ENCODE measurements at places on chromosomes 6 and 20.

DNA sequence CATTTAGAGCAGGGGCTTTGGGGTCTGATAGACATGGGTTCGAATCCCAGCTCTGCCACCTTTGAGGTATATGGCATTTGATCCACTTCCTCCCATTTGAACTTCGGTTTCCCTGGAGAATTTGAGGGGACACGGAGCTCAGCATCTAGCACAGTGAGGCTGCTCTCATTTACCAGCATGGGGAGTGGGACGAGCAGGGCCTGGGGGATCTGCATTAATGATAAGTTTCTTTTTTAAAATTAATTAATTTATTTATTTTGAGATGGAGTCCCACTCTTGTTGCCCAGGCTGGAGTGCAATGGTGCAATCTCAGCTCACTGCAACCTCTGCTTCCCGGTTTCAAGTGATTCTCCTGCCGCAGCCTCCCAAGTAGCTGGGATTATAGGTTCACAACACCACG, 52.6 kb downstream of the VSTM2L start:
- DNase-seq = no peak

- no peak for DNase-seq
Measured at GRCh38 chr20:48202334-48203113, 417.2 kb upstream of the SULF2 start.

DNA sequence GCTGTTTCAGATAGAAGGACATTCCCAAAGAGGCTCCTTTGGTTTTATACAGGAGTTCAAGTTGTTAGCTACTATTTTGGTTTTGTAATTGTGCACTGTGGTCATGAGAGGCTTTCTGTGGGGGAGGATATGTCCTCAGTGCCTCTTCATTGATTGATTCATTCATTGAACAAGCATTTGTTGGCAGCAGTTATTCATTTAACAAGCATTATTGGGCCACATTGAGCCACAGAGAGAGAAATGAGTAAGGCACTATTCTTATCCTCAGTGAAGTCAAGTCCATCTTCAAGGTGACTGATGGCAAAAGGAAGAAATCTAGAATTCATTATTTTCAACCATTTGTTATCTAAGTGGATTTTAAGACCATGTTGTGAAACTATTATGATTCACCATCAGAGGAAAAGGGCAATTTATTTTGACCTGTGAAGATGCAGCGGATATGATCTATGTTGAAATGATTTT, 697.2 kb upstream of the CITED2 start:
- no peak for DNase-seq

GRCh38 chr6:99132026-99132635, 184.4 kb upstream of the FBXL4 start:
- no peak for DNase-seq

GRCh38 chr6:168514216-168514615, 73.2 kb downstream of the SMOC2 start:
- no peak for DNase-seq

DNA sequence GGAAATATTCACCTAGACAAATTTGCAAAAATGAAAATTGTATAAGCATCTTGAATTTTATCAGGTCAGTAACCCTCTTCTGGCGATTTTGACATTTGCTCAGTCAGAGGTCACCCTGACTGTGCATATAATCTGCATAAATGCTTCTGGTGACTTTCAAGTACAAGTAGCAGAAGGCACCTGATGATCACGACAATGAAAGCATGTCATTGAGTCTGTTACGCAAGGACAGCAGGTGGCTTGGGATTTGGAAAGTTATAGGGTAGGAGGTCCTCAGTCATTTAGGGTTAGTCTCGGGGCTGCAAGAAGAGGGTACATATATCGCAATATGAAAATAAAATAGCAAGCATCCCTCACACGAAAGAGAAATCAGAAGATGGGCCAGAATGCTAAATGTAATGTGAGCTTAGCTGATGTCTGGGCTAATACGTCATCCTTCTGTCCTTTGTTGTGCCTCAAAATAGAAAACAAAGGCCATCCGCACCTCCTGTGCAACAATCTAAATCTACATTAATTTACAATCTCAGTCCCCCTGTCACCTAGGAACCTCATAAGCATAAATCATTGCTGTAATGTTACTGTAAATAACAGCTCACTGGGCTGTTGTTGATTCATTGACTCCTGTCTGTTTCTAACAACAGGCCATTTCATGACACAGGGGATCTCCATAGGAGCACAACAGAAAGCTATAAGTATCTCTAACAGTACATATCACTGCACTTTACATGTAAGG, 155.2 kb upstream of the RSPO3 start:
- DNase-seq = no peak

DNA sequence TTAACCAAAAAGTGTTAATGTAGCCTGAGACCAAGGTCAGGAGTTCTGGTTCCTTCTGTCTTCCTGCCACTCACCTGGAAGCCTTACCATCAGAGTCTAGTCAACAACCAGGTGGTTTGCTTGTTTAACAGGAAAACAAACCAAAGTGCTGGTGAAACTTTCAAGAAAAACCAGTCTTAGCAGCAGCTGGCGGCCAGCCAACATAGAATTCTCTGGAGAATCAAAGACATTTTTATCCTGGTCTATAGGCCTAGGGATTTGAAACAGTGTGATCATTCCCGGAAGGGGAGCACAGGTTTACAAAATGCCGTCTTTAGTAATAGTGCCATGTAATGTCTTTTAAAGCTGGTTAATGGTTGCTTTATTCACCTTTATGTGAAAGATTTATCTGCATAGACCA, 146.6 kb upstream of the AKIRIN2 start:
- DNase-seq = no peak

DNA sequence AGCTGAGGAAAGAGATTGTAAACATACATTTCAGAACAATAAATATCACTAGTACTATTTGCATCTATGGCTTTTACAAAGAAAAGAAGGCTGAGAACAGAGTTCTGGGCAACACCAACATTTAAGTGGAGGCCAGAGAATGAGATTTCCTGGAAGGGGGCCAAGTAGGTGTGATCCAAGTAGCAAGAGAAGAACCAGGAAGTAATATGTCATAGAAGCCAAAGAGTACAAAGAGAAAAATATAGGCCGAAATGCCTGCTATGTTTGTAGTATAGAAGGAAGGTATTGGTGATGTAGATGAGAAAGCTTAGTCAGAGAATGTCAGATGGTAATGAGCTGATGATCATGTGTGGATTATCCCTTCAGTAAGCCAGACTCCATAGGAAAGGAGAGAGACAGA, 94.5 kb downstream of the PERP start:
- DNase-seq = peak; percentile 37

- no peak for DNase-seq
Measured at GRCh38 chr6:5203546-5203945, 57.2 kb downstream of the LYRM4 start.

- no peak for DNase-seq
Measured at GRCh38 chr6:5529733-5530132, 268.4 kb downstream of the FARS2 start.

DNA sequence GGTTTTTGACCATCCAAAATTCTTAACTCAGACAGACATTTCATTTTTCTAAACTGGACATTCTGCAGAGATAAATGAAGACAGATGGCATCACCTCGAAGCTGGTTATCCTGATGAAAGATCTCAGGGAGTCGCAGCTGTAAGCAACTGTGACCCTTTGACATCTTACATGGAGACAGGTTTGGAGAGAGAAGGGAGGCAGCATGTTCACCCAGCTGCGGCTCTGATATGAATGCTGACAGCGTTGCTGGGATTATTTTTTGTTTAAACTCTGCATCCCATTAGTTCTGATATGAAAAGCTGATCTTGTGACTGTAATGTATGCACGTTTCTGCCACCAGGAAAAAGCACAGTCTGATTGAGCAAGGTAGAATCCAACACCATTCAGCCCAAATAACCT, 89.4 kb downstream of the C6orf118 start:
- DNase-seq = no peak

DNA sequence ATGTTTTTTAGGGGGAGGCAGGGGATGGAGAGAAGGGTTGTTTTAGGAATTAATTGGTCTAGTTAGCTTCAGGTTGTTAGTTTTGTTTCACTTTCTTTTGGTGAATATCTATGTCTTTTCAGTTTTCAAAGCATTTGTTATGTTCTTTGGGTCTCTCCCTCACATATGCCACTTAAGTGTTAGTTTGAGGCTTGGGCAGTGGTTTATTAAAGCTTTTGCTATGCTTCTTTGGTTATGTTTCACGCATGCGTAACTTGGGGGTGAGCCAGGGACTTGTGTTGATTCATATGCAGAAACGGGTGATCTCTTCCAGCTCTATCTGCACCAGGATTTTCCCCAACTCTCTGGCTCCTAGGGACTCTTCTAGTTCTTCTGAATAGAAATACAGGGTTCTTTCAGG, 11.4 kb upstream of the MMS22L start:
- DNase-seq = no peak

- DNase-seq = no peak
Measured at GRCh38 chr6:105649192-105649591, 246.3 kb upstream of the PREP start.

DNA sequence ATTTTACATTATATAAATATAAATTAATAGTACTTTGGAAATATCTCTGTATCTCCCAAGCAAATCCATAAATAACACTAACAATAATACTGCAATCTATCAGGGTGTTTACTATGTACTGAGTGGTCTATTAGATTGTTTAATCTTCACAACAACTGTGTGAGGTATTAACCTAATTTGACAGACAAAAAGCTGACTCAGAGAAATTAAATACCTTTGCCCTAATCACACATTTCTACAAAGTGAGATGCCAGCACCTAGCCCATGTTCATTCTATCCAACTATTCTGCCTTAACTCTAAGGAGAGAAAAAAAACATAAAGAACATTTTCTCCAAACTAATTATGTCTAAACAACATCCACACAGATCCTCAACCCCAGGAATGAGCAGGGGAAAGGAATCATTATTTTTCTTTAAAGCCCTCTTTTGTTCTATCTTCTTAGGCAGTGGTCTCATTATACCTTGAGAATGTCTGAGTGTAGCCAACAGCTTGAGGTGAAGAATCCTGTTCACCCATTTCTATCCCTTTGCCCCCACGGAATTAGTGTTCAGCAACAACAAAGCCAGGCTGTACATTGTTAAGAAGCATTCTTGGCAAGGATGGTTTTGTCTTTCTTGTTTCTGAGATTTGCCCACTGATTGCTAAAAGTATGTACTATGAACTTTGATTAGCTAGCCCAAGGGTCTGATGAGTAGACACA, 42.7 kb downstream of the PRL start:
- no peak for DNase-seq

GRCh38 chr6:132592855-132593254, 3.3 kb upstream of the TAAR5 start:
- DNase-seq = no peak

DNA sequence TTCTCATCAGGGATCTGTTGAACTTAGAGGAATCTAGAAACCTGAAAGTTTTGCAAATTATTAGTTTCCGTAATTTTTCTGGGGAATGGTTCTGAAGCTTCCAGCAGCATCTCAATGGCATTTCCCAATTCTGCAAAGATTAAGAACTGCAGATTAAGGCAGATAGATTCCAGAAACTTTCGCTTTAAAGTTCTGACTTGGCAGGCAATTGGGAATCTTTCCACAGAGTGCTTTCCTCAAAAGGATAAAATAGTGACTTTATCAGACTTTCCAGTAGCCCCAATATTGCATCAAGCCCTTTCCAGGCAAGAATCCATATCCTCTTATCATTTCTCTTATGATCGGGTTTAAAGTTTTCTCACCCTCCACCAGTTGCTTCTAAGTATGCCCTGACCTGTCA, 261.1 kb downstream of the FNDC1 start:
- DNase-seq = no peak

DNA sequence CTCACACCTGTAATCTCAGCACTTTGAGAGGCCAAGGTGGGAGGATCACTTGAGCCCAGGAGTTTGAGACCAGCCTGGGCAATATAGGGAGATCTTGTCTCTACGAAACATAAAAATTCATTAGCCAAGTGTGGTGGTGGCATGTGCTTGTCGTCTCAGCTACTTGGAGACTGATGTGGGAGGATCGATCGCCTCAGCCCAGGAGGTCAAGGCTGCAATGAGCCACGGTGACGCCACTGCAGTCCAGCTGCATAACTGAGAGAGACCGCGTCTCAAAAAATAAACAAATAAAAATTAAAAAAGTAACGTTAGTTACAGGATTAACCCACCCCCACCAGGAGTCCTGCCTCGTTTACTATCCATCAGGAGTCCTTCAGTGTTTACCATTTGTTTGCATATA, 345.1 kb downstream of the BTBD3 start:
- DNase-seq = no peak

DNA sequence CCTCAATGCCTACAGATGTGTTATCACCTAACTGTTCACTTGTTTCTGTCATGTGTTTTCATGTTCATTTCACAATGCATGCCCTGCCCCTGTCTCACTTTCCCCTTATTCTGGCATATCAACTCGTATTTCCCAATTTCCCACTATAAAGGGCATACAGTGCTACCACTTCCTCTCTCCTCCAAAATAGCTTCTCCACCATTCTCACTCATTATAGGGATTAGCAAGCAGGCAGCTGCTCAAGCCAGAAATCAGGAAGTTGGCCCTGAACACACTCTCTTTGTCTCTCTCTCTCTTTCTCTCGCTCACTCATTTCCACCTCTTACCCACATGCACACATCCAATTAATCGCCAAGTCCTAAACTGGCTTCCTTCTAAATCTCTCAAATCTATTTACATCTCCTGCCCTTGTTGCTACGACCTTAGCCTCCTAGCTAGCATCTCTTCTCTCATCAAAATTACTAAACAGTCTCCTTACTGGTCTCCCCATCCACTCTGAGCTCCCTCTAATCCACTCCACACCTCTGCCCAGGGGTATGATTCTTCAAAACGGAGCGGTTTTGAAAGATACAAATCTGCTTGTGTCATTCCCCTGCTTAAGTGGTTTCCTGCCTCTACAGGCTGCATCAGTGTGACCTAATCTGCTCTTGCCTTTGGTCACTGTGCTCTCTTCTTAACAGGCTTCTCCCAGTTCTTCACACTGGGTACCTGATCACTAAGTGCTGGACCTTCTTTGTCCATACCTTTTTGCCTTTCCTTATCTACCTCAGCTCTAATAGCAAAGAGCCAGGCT, 196.2 kb downstream of the BTBD9 start:
- DNase-seq = peak; percentile 18

GRCh38 chr20:39269493-39270217, 307.5 kb downstream of the DHX35 start:
- DNase-seq = no peak

GRCh38 chr6:25558155-25558817, 93.7 kb upstream of the SCGN start:
- no peak for DNase-seq

DNA sequence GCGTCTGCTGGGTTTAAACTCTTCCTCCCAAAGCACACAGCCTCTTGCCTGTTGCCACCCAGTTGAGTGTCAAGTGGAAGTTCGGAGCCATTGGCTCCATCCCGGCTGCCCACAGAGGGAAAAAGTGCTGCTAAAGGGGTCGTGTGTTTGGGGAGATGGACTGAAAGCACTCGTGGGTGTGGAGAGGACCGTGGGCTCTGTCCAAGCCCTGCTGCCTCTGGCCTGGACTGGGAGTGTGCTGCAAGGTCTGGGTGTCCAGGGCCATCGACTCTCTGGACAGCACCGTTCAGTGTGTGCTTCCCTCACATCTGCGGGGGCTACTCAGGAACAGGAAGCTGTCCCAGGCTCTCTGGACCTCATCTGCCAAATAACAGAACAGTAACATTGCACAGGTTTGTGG, 269.3 kb downstream of the DLL1 start:
- no peak for DNase-seq

GRCh38 chr6:42118162-42119001, 24.0 kb downstream of the C6orf132 start:
- DNase-seq = no peak

All from NCI-H2029 treated with DMSO at 0.1 percent for 48 hours (cell line).